Uterine smooth muscle cell (primary cell): ENCODE measurements at places on chromosomes 12 and 14. TPM values are rescaled to one million over a fixed set of nuclear protein-coding genes. Genes with fewer than 3 reads are reported as not detected.

Gene ZC3H10
- total RNA-seq = 4.7 and 6.3 TPM in 2 replicates

Gene AMHR2
- total RNA-seq = not detected in 2 replicates

Gene SLCO1B1
- not detected in 2 replicates for total RNA-seq

Gene DNAI7
- total RNA-seq = 0.11 and 0.25 TPM in 2 replicates

Gene TCL1A
- 0.12 TPM in 1 of 2 replicates, not detected in the other for total RNA-seq
